NCI-H748 treated with DMSO at 0.1 percent for 48 hours (cell line): ENCODE measurements at places on chromosomes 3 and 15.

GRCh38 chr15:37108381-37109167 lies 8.2 kb upstream of the MEIS2 start:
- DNase-seq = no peak

- DNase-seq = no peak
Measured at GRCh38 chr3:21665444-21666100, 85.4 kb downstream of the ZNF385D start.

DNA sequence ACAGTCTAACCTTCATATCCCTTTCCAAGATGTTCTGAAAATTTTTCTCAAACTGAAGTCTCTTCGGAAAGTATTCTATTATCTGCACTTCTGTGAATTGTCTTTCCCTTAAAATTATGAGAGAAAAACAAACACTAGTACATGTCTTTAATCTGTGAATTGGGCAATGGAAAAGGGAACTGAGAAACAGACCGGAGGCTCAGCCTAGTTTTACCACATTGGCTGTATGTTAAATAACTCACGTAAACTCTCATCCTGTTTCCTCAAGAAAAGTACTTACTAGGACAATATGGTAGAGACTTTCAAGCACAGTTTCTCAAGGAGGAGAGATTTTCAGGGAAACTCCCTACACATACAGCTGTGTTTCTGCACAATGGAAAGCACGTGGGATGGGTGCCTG lies 982.2 kb upstream of the SEMA6D start:
- DNase-seq = no peak

DNA sequence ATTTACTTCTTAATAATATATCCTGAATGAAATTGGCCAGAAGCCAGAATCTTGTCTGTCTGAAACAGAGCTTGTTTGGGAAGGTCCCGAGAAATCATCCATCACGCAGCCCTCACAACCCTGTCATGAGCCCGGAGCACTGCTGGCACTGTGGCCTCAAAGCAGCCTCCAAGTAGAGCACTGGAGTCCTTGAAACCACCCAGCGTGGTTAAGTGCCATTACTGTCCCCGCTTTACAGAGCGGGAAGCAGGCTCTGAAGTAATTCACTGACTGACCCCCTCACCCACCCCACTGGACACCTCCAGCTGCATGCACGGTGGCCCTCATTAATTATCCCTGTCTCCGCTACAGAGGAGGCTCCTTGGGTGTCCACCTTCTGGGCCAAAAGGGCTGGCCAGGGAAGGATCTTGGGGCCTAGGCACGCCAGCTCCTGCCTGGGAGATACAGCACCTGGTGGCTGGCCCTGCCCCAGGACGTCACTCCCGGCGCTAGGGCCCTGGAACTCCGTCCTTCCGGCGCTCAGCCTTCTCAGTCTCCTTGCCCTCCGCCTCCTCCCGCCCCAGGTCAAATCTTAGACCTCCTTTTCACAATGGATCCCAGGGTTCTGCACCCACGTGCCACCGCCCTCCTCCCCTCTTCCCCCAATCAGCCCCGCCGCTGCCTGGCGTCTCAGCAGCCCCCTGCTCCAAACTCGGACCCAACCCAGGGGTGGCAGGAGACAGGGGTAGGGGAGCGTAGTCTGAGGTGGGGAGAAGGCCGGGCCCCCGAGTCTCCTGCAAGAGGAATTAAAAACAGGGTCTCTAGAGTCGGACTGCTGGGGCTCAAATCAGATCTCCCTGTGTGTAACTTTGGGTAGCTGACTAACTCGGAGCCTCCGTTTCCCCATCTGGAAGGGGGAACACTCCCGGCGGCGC lies 1.1 kb downstream of the TKT start:
- DNase-seq = peak; percentile 8

- DNase-seq = no peak
Measured at GRCh38 chr15:32636908-32637567, 4.5 kb upstream of the SCG5 start.
